ENCODE measurements at places on chromosomes 11 and 22.

DNA sequence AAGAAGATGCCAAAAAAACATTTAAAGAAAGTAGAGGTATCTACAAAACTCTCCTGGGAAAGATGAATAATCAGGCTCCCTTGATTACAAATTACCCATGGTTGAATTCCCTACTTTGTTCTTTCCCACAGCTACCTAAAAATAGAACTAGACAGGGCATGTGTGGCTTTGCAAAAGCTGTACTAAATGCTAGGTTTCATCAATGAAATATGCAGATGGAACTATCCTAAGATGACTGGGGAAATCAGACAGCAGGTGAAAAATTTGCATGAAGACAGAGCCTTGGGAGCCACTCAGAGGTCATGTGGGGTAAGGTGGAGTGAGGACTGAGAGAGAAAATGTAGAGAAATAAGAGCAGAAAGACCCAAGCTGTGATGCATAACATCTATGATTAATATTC lies 14.7 kb downstream of the LAYN start:
- no peak for DNase-seq

DNA sequence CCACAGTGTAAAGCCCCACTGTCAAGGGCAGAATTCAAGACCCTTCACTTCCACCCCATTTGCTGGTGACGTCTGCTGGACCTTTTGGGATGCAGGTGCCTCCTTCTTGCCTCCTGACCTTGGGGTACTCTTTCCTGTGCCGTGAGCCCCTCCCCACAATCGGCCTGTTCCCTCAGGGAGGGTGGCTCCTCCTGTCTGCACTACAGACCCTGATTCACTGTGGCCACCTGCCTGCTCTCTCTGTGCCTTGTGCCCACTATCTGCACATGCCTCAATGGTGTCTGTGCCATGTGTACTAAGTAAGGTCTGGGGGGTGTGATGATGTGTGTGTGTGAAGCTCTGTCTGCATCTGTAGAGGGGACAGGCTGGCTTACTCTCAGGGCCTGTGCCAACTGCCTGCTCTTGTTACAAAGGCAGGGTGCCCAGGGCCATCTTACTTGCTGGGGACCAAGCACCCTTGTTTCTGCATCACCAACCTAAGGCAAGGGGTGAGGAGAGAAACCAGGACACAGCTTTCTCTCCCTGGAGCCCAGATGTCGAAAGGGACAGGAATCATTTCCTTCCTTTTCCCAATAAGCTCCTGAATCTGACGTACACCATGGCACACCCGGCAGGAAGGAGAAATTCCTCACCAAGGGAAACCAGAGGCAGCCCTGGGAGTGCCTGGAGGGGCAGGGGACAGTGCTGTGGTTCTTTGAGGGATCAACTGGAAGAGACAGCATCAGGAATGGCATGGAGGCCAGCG lies 3.7 kb downstream of the PPM1F start:
- DNase-seq: no peak

DNA sequence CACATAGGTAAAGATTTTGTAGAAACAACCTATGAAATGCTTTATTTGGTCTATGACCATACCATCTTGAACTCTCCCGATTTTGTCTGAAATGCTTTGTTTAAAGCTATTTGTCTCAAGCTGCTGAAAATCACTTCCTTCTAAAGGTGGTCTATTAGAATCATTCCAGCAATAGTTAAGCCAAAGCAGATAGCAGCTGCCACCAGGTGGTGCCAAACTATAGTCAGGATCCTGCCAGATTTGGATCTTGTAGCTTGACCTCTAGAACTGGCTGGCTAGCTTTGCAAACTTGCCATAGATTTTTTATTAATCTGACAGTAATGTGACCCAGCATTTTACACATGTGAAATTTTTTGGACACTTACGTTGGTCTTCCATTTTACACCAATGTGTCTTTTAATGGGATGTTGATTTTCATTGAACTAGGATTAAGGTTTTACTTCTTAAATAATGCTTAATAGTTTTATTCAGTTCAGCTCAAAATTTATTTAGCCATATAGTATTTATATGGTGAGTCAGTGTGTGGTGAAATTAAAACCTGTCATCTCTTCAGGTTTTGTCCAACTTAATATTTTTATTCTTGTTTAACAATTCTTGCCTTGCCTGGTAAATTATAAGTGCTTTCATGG lies 19.7 kb downstream of the CTR9 start:
- peak; percentile 22 for DNase-seq

DNA sequence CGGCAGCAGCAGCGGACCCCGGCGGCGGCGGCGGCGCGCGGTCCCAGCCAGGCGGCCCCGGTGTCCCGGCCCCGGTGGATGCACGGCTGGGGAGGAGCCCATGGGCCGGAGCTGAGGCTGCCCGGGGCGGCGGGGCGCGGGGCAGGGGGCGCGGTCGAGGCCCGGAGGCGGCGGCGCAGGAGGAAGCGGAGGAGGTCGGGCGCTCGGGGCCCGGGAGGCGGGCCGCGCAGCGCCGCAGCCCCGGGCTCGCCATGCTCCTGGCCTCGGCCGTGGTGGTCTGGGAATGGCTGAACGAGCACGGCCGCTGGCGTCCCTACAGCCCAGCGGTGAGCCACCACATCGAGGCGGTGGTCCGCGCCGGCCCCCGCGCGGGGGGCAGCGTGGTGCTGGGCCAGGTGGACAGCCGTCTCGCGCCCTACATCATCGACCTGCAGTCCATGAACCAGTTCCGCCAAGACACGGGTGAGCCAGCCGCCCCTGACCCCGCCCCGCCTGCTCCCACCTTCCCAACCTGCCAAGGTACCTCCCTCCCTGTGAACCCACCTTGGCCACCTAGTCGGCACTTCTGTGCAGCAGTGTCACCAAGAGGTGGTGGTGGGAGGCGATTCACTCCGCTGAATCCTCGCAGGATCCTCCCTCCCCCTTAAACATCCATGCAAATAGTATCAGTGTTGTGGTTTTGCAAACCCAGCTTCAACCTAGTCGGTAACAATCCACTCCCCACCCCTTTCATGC lies 580 bp downstream of the DTX4 start:
- DNase-seq: no peak

DNA sequence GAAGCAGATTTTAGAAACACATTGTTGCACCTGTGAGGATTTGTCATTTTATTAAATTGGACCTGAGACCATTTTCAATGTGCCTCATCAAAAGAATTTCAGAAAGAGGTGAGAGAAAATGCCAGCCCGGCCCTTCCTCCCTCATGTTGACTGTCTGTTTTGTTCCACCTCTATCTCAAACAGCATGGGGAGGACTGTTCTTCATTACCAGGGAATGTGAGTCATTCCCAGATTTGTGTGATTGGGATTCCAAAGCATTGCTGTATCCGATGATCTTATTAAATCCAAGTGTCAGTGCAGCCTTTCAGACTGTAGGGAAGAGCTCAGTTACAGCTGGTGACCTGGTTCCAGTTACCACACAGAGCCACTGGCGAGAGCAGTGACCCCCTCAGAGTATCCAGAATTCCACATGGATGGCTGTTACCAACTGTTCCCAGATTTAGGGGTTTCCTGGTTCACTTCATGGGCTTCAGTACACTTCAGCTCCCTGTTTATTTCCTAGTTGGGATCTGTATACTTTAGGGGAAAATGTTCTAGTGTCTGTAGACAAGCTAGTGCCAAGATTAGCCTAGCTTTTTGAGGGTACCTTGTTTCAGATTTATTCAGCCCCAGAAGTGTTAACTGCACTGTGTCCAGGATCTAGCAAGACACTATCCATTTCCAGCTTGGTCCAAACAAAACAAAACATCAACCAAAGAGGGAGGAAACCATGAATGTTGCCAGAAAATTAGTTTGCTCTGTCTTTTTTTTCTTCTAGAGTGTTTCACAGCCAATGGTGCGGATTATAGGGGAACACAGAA lies 20.9 kb downstream of the KREMEN1 start:
- no peak for DNase-seq

DNA sequence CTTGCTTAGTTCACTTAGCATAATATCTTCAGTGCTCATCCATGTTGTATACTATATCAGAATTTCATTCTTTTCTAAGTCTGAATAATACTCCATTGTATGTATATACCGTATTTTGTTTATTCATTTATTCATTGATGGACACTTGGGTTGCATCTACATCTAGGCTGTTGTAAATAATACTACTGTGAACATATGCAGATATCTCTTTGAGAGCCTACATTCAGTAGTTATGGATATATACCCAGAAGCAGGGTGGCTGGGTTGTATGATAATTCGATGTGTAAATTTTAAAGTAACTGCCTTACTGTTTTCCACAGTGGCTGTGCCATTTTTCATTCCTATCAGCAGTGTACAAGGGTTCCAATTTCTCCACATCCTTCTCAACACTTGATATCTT lies 116.5 kb downstream of the TMEM135 start:
- no peak for DNase-seq

GRCh38 chr22:47484960-47485569 lies 722.6 kb downstream of the TBC1D22A start:
- no peak for DNase-seq

DNA sequence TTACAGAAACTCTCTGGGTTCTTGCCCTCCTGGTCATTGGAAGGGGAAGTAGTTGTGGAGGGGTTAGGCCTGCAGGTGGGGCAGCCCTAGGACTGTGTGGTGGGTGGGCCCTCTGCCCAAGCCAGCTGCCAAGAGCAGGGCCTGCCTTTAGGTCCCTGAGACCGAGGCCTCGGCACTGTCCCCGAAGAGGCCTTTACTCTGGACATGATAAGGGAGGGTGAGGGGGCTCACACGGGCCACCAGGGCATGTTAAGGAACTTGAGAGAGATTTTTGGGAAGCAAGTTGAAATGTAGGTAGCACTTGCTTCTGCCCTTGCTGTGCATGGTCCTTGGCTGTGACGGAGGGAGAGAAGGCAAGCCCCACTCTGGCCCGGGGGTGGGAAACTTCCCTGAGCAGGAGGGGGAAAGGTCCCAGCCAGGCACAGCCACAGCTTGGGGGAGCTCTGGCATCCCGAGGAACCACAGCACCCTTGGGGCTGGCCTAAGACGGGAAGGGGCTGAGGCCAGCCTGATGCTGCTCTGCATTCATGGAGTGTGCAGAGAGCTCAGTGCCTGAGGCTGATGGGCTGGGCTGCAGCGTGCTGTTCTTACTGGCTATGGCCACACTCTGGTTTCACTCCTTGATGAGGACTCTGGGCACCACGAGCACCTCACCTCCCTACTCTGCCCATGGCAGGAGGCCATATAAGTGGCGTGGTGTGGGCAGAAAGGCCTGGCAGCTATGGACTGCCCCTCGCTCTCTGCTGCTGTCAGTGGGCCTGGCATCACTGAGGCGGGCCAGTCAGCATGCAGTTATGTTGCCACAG lies 7.8 kb upstream of the RANBP1 start:
- no peak for DNase-seq

GRCh38 chr11:65221026-65221425 lies 39.3 kb downstream of the CAPN1 start:
- DNase-seq: no peak

- no peak for DNase-seq
Measured at GRCh38 chr11:133216813-133217212, 315.5 kb downstream of the OPCML start.

DNA sequence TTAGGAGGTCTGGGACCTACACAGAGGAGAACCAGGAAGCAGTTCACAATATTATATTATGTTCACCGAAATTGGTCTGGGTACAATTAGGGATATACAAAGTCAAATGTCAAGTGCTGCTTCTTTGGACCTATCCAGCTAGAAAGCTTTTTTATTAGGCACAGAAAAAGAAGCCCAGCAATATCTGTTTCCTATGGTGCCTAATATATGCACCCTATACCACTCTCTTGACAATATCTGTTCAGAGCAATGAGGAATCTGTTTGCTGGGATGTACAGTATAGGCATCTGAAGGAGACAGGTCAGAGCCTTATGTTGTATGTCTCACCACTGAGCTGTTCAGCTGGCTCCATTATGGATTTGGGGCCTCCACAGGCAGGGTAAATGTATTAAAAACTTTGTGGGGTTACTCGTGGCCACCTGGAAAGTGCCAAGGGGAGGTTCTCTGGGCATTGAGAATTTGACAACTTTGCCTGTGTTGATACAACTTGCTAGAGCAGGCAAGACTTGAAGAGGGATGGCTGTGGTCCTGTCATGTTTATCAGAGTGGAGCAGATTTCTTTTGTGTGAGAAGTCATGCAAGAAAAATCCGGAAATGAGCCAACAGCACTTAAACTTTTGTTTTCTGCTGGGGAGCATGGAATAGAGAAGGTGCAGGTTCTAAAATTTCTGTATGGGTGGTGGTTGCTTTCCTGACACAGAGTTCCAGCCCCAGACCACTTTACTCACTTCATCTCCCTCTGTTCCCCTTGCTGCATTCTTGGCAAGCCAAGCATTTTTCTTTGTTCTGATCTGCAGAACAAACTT lies 10.1 kb downstream of the STIM1 start:
- DNase-seq: no peak

DNA sequence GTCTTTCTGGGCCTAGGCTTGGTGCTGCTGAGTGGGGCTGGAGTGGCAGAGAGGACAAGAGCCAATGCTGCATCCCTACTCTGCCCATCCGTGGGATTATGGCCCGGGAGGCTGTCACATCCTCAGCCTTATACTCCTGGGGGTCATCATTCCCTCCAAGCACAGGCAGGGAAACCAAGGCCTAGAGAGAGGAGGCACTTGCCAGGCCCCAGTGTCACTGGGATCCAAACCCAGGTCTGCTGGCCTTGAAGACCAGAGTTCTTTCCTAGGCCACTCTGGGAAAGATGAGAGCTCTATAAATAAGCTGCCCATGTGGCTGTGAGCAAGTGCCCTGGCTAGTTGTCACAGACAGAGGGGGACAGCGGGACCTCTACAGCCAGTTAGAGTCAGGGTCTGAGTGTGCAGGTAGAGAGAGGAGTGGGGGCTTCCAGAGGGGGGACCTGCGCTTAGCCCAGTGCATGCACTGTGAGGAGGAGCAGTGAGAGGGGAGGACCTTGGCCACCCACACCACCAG lies 4.8 kb downstream of the RELT start:
- no peak for DNase-seq

DNA sequence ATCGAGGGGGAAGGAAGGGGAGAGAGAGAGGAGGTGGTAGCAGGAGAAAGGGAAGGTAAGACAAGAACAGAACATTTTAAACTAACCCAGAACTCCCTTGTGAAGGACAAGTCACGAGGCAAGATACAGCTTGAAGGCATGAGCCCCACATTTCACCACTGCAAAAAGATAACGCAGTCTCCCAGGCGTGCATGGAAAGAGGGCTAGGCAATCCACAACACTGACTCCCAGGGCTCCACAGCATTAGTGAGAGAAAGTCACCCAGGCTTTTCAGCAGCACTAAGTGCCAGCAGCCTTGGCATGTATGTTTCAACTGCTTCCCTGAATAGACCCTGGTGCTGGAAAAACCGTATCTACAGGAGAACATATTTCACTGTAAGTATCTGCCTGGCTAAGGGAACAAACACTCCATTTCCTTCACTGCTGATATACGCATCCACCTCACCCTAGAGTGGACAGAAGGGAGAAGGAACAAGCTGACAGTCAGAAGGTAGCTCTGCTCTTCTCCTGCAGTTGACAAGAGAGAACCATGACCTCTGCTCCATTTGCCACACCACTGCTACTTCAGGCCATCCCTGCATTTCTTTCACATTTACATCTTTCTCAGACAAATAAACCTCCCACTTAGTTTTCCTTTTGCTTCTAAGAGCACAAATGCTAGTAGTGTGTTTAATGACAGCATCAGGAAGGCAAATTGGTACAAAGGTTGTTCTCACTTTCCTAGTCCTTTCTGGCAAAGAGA lies 87.9 kb downstream of the AMBRA1 start:
- DNase-seq: no peak
